ENCODE measurements at places on chromosomes 3 and 15.

GRCh38 chr15:66953523-66954229, 111.7 kb upstream of the SMAD3 start:
- no peak for DNase-seq

DNA sequence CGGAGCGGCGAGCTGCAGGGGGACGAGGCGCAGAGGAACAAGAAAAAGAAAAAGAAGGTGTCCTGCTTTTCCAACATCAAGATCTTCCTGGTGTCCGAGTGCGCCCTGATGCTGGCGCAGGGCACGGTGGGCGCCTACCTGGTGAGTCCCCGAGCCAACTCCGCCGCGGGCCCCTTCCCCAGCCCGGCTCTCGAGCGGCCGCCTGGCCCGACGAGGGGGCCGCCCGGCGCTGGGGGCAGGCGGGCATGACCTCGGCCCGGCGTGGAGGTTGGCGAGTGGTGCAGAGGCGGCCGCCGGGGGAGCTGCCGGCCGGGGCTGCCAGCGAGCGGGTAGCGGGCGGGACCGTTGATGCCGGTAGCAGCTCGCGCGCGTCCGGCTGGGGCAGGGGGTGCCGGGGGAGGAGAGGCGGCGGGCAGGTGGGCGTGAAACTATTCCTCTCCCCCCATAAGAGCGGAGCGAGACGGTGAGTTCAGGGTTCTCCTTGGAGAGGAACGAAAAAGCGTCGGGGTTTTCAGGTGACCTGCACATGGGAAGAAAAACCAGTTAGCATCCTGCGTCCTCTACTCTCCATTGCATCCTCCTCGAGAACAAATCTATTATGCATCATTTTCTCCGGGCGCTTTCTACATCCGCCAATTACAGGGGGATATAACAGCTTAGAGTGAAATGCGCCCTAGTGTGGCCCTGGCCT, 585 bp downstream of the SLCO3A1 start:
- DNase-seq: no peak

GRCh38 chr3:189907803-189908202, 212.9 kb downstream of the P3H2 start:
- DNase-seq: no peak

- no peak for DNase-seq
These were observed 199.9 kb downstream of the FNDC3B start for GRCh38 chr3:172239218-172239790.

DNA sequence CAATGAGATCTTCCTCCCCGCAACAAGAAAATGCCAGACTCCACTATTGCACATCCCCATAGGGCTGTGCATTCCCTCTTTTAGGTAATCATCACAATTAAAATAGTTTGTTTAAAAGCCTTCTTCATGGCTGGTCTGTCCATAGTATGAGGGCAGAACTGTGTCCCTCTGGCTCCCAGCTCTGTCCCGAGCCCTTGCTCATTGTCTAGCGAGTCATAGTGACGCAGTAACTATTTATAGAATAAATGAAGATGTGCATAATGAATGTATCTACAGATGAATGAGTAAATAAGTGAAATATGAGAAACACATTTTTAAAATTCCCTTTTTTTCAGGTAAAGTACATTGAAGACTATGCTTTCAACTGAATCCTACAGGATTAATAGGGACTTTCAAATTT, 128.4 kb upstream of the TMC3 start:
- DNase-seq: no peak

DNA sequence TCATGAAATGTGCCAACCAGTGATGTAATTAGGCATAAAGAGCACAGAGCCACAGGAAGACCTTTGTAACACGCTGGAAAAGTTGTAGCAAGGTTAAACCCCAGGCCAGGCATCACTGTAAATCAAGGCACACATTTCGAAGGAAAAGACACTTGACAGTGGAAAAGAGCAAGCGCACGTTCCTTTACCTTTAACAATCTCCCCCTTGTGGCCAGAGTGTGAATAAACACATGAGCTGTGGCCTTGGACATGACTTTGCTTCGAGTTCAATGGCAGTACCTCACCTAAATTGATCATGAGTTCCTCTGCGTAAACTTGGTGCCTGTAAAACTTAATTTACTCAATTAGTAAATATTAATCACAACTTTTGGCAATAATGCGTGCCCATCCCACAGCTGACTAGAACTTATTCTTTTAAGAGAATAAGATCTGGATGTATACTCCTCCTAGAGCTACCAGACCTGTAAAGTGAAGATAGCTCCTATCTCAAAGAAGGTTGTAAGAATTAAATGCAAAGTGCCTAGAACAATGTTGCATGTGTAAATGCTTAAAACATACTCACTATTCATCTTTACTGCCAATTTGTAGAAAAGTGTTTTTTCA, 757.0 kb upstream of the NECTIN3 start:
- DNase-seq: no peak

DNA sequence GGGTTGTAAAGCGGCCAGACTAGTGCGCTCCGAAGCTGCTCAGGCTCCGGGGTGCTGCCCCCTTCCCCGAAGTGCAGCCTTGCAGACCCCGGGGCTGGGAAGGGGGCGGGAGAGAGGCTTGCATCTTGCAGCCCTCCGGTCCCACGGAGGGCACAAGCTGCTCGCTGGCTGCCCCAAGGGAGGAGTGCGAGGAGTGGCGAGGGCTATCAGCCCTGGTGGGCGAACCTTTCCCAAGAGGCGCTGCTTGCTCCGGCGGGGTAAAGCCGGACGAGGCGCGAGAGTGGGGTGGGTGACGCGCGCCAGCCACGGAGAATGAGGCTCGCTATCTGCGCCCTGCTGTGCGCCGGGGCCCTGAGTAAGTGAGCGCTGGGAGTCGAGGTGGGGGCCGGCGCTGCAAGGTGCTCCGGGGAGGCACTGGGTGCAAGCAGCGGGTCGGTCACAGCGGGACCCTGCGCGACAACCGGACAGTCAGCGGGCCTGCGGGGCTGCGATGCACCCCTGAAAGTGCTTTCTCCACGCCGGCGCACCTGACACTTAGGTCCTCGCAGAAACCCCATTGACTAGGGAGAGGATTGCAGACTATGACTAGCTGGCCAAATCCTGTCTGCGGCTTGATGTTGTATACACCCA, 12.7 kb upstream of the TOPBP1 start:
- peak; percentile 11 for DNase-seq

GRCh38 chr3:18087988-18088387, 337.2 kb downstream of the SATB1 start:
- DNase-seq: no peak

DNA sequence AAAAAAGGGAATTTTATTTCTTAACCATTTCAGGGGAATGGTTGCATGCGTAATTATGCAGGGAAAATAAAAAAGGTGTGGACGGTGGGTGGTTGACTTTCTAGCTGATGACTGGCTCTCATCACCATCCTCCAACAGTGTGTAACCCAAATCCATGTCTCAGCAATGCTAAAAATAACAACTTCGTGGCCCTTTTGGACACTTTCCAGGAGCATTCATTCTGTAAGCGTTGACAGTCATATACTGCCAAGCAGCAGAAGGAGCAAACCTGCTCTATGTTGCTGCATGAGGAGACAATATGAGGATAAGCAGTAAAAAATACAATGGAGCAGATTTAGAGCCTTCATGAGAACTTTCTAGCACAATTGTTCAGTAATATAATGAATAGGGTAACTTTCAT, 189.1 kb downstream of the ANXA2 start:
- DNase-seq: no peak

GRCh38 chr15:78100886-78101285, 8.5 kb downstream of the SH2D7 start:
- no peak for DNase-seq

DNA sequence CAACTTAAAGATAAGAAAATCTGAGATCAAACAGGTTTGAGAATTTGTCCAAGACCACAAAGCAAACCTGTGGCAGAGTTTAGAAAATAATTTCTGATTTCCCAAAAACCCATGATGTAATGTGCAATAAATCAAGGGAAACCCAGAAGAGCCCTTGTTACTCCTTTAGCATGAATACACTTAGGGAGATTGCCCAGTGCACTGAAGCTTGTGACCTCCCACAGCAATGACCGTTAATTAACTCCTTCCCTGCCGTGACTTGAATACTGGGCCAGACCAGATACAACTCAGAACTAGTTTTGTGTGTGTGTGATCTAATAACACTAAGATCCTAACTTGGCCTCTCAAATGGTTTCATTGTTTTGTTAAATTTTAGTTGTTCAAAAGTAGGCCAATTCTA, 2.5 kb downstream of the PRKAR2A start:
- no peak for DNase-seq

DNA sequence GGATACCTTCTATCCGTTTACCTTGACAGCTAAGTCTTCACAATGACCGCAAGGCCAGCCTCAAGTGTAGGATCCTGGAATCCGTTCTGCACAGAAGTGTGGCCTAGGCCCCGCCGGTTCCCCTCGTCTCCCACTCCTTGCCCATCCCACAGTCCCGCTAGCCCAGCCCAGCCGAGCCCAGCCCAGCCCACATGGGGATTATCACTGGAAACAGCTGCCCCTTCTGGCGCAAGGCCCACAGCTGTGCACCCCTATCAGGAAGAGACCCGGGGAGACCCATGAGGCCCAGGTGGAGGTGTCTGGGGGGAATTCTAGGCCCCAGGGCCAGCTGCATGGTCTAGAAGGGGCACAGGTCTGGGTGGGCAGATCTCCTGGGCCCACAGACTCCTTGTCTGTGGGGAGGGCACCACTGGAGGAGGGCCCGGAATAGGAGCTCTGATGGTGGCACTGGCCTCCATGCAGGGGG, 27.9 kb upstream of the KLF13 start:
- no peak for DNase-seq

GRCh38 chr3:353191-353739, 156.7 kb downstream of the CHL1 start:
- no peak for DNase-seq

GRCh38 chr15:39429898-39430357, 151.0 kb upstream of the THBS1 start:
- DNase-seq: no peak

DNA sequence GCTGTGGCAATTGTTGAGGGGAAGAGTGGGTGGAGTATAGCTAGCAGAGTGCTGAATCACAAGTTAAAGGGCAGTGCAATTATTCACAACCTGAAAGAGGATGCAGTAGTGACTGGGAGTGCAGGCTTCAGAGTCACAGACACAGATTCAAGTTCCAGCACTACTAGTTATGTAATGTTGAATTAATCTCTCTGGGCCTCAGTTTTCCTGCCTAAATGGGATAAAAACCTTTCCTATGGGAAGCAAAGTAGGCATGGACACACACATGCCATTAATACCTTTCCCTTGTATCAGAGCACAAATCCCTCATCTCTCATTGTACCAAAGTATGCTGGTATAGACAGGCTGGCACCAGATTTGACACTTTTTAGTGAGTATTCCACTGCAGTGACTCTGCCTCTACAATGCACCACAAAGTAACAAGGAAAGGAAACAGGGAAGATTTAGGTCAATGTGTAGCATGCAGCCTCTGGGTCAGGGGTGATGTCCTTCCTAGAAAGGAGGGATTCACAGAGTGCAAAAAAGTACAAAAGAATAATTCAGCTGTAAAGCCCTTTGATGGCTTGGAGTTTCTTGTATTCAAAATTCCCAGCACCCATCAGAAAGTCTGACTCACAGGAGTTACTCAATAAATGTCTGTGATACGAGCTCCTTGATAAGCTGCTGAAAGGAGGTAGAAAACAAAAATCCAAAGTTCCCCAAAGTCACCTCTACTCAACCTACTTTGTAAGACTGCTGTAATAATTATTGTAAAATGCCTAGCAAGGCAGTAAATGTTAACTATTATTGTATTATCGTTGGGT, 507.5 kb upstream of the TGFBR2 start:
- no peak for DNase-seq

DNA sequence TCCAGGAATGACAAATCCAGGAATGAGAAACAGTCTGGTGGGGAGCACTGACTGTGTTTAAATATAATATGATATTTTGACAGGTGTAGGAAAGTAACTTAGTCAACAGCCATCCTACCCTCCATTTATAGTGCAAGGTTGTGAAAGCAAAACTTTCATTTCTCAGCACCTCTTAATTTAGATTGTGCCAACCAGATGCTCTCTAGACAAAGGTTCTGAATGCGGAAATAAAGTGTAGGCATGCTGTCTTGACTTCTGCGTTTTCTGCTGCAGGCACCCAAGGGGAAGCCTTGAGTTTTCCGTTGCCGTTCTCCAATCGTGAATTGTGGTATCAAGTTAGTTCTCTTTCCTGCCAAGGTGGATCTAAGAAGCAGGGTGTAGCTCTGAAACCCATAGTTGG, 261.9 kb upstream of the SUCLG2 start:
- no peak for DNase-seq

DNA sequence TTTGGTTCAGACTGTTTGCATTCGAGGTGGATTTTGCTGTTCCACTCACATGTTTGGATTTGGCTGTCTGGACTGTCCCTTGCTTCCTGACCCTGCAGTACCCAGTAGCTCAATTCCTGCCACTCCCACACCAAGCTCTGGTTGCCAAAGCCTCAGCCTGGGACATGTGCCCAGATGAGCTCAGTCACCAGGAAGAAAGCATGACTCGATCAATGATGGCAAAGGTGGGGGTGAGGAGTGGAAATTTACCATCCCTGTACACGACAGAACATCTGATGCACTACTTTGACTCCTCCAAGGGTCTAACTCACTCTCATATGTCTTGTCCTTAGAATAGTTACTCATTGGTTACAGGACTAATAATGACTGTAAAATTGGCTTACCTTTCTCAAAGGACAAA, 45.2 kb downstream of the ZNF385D start:
- no peak for DNase-seq

- no peak for DNase-seq
These were observed 769.0 kb upstream of the NR2F2 start for GRCh38 chr15:95561463-95561862.

DNA sequence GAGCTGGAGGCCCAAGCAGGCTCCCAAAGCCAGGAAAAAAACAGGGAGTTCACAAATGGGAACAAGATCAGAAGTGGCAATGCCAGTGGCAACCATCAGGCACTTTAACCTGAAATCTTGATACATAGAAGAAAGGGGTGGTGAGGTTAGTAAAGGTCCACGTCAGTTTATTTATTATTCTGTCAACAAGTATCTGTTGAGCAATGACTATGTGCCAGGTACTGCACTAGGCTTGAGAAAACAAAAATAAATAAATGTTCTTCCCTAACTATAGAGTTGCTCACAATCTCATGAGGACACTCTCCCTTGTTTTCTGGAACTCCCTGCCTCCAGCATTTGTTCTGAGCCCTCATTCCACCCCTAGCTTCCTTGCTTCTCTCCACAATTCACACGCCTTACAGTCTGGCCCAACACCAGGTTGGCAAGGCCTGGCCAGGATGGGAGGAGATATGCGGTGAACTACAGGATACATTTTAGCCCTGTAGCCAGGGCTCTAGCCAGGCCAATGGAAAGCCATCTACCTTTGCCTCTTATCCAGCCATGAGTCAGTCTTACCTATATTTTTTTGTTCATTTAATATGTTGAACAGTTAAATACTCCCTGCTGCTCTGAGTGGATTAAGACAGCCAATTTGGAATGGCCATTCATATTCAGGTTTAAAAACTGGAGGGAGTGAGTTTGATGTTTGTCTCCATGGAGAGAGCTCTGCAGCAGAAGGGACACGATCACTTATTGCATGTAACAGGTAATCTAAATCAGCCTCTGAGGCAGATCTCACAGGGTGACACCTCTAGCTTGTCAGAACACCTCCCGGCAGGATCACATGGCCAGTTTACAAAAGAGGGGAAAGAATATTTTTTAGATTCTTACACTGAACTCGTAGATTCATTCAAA, 161.9 kb upstream of the ATP11B start:
- no peak for DNase-seq

GRCh38 chr3:22101811-22102210, 350.8 kb upstream of the ZNF385D start:
- no peak for DNase-seq

Data from spinal cord (tissue), 10 donors.